NCI-H510A (cell line): ENCODE measurements at places on chromosomes 3 and 15.

GRCh38 chr15:34014556-34014955 lies 24.4 kb downstream of the AVEN start:
- no peak for DNase-seq

GRCh38 chr3:193809106-193809505 lies 216.1 kb downstream of the OPA1 start:
- no peak for DNase-seq

DNA sequence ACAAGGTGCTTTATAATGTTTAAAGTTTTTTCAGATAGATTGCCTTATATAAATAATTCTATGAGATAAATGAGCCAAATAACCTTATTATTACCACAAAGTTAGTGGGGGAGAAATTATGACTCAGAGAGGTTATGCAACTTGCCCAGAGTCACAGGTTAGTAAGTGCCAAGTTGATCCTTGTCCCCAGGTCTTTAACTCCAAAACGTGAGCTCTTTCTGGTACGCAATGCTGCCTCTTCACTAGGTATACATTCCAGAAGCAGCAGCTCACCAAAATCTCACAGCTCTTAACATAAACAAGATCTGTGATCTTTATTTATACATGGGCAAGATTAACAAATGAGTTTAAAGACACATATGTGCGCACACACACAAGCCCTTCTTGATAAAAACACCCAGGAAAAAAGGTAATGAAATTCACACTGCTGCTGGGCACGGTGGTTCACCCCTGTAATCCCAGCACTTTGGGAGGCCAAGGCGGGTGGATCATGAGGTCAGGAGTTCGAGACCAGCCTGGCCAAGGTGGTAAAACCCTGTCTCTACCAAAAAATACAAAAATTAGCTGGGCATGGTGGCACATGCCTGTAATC lies 59.8 kb upstream of the NR2F2 start:
- no peak for DNase-seq

DNA sequence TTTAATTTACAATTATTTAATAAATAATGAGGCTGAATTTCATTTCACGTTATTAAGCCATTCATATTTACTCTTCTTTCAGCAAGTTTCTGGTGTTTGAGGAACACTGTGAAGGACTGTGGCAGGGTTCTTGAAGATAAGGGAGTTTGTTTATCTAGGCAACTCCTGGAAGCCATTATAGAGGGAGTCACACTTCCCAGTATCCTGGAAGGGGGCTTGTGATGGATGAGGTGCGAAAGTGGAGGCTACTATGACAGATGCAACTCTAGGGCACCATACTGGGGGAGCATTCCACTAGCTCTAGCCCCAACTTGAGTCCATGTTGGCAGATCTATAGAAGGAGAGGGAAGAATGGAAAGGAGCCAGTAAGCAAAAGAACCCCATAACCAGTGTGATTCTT lies 14.4 kb downstream of the CNOT10 start:
- no peak for DNase-seq

GRCh38 chr3:3902161-3902560 lies 102.9 kb downstream of the LRRN1 start:
- no peak for DNase-seq

- no peak for DNase-seq
Measured at GRCh38 chr3:30986551-30986950, 92.1 kb upstream of the GADL1 start.

DNA sequence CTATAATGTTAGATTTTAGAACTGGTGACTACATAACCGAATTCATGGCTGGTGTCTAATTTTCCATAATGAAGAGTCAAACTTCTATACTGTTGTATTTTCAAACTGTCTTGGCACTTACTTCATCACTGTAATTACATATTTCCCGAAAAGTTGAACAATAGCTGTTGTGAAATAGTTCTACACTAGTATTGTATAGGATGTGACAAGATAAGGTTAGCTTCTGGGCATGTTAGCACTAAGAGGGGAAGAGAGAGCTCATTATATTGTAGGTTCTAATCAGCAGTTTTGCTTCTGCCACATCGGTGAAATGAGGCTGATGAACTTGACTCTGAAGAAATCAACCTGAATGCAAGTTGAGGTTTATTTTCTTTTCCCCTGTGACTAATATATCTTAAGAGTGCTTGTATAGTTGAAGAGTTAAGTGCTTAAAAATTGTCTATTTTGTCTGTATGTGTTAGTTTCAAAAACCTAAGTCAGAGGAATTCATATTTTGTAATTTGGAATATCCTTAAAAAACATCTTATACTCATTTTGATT lies 8.9 kb downstream of the GYG1 start:
- DNase-seq: no peak

- no peak for DNase-seq
Measured at GRCh38 chr3:175098644-175099043, 239.5 kb downstream of the NAALADL2 start.

DNA sequence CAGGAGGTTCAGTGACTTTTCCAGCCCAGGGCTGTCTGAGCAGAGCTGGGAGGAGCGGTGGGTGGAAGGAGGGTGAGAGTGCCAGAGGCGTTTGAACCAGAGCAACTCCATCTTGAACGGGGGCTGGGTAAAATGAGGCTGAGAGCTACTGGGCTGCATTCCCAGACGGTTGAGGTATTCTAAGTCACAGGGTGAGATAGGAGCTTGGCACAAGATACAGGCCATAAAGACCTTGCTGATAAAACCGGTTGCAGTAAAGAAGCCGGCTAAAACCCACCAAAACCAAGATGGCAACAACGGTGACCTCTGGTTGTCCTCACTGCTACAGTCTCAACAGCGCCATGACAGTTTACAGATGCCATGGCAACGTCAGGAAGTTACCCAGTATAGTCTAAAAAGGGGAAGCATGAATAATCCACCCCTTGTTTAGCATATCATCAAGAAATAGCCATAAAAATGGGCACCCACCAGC lies 60.2 kb downstream of the ABTB1 start:
- DNase-seq: no peak

GRCh38 chr3:105765308-105765639 lies 103.5 kb downstream of the CBLB start:
- no peak for DNase-seq

DNA sequence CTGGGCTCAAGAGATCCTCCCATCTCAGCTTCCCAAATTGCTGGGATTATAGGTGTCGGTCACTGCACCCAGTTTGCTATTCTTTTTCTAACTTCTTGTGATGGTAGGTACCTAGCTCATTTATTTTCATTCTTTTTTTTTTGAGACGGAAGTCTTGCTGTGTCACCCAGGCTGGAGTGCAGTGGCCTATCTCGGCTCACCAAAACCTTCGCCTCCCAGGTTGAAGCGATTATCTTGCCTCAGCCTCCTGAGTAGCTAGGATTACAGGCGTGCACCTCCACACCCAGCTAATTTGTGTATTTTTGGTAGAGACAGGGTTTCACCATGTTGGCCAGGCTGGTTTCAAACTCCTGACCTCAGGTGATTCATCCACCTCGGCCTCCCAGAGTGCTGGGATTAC lies 30.1 kb upstream of the RAD51 start:
- DNase-seq: no peak

GRCh38 chr3:146747928-146748327 lies 142.8 kb upstream of the PLSCR5 start:
- no peak for DNase-seq

DNA sequence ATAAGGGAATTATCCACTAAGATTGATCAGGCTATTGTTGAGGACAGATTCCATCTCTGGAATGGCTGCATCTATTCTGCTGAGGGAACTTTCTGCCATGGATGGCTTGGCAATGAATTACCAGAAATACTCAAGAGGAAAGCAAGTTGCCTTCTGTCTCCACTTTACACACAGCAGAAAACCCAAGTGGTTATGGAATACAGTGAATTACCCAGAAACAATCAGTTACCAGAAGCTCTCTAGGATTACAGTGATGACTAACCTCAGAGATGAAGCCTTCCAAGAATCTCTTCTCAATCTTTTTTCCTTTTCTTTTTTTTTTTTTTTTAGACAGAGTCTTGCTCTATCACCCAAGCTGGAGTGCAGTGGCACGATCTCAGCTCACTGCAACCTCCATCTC lies 183.3 kb downstream of the WDR76 start:
- DNase-seq: no peak

GRCh38 chr3:188824566-188824965 lies 347.2 kb upstream of the TPRG1 start:
- DNase-seq: no peak
